Epithelial cell of proximal tubule (primary cell): ENCODE measurements at places on chromosomes 1 and 21. TPM values are rescaled to one million over a fixed set of nuclear protein-coding genes. Genes with fewer than 3 reads are reported as not detected.
A peak's percentile ranks its signal among the peaks of the same experiment; 100 is the strongest.

DNA sequence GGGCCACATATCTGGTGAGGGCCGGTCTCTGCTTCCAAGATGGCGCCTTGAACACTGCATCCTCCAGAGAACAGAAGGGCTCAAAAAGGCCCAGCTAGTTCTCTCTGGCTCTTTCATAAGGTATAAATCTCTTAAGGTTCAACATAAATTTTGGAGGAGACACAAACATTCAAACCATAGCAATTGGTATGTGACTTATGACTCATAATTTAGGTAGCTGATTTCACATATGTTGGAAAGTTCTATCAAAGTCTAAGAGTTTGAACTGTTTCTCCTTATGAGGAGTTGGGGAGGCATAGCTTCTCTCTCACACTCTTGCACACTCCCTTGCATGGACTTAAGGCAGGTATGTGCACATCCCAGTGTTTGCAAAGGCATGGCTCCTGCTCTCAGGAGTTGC, 5.1 kb upstream of the FYB2 start:
- no peak for DNase-seq

GRCh38 chr1:160801836-160802580, 6.0 kb downstream of the LY9 start:
- no peak for DNase-seq

DNA sequence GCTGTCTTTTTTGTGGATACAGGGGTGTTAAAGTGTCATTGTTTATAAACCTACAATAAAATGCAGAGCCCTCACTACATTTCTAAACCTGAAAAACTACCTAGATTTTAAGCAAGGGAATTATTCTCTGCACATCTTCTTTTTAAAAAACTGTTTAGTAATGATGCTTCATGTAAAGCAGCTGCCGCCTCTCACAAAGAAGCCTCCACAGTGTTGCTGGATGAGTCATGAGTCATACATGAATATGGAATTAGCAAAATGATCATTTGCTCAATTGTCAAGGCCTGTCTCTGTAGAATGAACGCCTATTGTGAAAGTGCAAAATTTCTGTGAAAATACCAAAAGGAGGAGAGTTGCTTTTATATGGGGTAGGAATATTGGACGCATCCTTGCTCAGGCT, 259.5 kb upstream of the CHRM3 start:
- no peak for DNase-seq

- DNase-seq = no peak
These were observed 116.8 kb downstream of the NME7 start for GRCh38 chr1:169250795-169251194.

- no peak for DNase-seq
These were observed 36.0 kb upstream of the IL19 start for GRCh38 chr1:206734499-206735142.

DNA sequence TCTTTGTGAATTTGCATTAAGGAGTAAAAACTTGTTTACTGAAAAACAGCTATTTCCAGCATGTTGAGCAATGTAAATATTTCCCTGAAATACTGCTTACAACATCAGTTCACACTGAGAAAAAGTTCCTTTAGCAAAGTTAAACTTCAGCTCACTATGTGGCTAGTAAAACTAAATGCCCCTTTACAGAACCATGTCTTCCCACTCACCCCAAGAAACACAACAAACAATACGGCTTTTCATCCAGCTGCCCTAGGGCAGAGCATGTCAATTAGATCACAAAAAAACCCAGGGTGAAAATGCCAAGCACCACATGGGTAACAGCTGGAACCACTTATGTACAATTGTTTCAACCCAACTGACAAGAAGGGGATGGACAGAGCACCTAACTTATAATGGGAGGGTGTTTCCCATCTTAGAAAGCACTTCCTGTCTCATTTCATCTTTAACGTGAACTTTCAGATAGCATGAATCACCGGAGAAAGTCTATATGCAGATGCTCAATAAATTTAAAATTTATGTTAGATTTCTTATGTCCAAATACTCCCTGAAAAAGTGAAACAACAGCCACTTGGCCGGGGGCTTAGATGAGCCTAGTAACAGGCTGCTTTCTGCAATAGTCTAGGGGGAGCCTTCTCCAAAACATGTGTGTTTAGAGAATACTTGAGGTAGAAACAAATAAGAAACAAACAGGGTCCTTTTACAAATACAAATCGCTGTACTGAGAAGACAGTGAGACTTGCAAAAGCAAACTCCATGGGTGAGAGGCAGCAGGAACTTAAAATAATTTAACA, 6.6 kb downstream of the NID1 start:
- DNase-seq = no peak

GRCh38 chr1:77762072-77762476, 2.4 kb upstream of the USP33 start:
- peak; percentile 40 for DNase-seq

GRCh38 chr1:109258481-109259466, 9.4 kb downstream of the CELSR2 start:
- DNase-seq = no peak

DNA sequence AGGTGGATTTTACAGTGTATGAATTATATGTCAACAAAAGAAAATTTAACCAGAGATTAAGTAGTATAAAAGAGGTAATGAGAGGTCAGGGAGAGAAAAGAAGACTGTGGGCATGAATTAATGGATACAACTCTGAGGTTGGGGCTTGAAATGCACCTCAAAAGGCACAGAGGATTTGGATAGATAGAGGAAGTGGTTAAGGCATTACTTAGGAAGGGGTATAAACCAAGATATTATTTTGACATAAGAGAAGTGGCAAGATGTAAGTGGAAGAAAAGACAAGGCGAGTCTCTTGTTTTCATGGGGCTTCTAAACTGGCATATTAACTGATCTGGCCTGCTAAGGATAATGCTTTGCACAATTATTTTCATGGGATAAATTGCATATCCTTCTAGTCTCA, 34.1 kb downstream of the RAP1A start:
- DNase-seq = no peak

- DNase-seq = no peak
These were observed at the start of gene TCEA3 for GRCh38 chr1:23424293-23425192. Gene TCEA3 (minus strand): TSS chr1:23424748. CDS start chr1:23424633, 115 bp downstream.

DNA sequence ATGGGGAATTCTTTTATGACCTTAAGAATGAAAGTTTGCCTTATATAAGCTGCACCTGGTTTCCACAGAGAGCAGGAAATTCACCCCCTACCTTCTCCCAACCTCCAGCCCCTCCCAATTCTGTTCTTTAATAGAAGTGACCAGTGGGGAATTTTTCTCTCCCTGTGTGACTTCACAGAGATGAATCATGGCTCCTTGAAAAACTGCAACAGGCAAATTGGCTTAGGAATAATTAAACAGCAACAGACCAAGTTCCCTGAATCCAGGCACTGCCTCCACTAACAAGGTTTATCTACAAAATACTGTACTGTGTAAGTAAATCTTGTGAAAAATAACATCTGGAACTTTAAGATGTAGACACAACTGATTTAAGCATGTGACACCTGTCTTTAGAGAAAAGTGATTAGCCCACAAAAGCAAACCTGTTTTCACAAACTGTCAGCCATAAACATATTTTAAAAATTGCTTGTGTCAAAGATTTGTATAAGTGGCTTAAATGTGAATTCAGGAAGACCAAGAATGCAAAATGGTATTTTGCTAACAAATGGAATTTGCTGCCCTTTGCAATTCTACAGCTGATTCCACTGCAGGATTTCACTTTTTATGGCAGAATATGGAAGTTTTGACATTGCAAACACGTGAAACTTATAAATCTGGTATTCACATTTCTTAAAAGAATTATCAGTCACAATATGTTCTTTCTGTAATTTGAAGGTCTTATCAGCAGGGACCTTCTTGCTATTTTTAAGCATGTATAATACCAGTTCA, 54.0 kb downstream of the ALG14 start:
- peak; percentile 69 for DNase-seq

DNA sequence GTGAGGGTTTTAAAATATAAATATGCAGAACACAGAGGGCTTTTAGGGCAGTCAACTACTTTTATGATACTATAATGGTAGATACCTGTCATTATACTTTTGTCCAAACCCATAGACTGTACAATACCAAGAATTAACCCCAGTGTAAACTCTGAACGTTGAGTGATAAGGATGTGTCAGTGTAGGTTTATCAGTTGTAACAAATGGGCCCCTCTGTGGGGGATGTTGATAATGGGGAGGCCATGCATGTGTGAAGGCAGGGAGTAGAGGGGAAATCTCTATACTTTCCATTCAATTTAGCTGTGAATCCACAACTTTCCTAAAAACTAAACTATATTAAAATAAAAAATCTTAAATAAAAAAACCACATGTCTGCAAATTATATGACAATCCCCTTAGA, 193.5 kb upstream of the CAMK1G start:
- DNase-seq = no peak

DNA sequence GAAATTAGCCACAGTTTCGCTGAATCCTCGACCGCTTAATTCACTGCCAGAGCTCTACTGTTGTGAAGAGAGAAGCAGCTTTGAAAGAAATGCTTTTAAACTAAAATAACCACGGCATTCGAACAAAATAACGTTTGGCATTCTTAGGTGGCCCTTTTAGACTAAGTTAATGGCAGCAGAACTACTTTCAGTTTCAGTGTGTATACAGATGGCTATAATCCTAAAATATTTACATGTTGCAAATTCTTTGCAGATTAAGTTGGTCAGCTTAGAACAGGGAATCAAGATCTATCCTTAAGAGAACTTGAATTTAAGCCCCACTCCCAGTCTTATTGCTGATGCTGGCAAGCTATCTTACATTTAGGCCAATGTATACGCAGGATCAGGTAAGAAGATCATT, 62.7 kb downstream of the ADSS2 start:
- no peak for DNase-seq

- no peak for DNase-seq
These were observed 34.2 kb downstream of the MATN1 start for GRCh38 chr1:30688920-30689794.

DNA sequence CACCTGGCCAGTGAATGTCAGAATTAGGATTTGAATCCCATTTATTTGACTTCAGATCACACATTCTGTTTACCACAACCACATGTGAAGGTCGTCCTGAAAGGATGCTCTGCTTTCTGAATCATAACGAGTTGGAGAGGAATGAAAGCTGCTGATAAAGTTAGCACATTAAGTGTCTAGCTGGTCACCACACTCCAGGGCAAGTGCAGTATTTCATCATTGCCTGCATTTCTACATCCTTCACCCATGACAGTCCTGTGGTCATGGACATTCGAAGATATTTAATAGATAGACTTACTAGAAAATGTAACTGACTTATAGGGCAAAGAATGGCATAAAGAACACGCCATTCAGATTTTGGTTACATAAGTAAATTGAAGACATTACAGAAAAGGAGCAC, 52.7 kb upstream of the ST6GALNAC3 start:
- DNase-seq = no peak

DNA sequence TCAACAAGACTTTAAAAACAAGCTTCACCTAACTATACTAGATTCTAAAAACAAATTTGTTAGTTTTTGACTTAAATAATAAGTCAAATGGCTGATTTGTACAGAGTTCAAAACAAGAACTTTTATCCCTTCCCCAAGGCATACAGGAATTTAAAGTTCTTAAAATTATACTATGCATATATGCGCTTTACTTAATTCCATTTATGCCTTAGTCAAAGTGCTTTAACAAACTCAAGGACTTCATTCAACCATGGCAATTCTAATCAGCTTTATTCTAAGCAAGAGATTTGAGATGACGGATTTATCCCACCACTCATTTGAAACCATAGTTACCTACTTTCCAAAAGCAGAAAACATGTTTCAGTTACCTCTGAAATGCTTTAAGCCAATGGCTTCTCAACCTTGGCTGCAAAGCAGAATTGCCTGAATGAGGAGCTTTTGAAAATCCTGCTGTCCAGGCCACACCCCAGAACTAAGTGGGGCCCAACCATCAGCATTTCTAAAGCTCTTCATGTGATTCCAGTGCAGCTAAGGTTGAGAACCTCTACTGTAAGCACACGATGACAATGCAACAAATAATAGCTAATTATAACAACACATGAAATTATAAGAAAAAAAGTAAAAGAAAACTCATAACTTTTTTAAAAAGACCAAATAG, 44.6 kb downstream of the TTLL7 start:
- DNase-seq = no peak

DNA sequence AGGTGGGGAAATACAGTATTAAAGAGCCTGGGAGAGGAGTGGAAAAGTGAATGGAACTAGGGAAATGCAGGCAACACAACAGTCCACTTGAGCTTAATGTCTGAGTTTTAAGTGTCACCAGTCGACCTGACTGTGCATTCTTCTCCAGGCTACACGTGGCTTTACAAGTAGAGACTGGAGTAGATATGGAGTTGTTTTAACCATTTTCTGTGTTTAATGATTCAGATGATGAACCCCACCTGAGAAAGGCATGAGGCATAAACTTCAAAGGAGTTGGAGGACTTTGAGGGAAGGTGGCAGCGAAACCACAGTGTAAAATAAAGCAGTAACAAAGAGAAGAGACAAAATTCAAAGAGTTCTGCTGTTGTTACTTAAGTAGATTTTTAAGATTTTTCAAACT, 12.6 kb downstream of the FUBP1 start:
- DNase-seq = no peak

GRCh38 chr1:97377432-97378034, 543.3 kb downstream of the DPYD start:
- no peak for DNase-seq

- DNase-seq = no peak
These were observed 72.8 kb upstream of the BCL10 start for GRCh38 chr1:85349224-85349623.

GRCh38 chr21:41432562-41433460, 6.8 kb downstream of the MX1 start:
- DNase-seq = no peak

DNA sequence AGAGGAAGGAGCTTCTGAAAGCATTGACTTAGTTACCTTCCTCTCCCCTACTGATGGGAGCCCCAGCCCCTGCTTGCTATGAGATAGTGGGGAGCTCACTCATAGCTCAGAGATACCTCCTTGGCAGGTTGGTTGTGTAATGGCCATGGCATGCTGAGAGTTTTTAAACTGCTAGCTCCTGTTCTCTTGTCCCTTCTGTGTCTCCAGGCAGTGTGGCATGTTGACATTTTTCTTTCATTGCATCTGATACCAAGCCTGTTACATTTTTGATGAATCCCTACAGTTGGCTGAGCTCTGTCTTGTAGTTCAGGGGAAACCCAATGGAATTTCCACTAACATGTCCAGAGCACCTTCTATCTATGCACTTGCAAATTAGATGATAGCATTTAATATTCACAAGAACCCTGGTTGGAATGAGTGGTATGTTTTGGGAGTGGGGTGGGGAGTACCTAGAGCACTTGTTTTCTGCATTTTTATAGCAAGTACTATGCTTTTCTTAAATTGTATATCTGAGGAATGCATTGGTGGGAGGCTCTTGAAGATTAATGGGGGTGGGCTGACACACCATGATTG, 39.1 kb upstream of the EFCAB14 start:
- no peak for DNase-seq

Gene PIGP
- 7.7 and 13.5 TPM in 2 replicates for total RNA-seq

Gene ADAMTSL4
- total RNA-seq = 0.80 and 7.3 TPM in 2 replicates

Gene MFAP2
- 42.2 and 53.2 TPM in 2 replicates for total RNA-seq

Gene USP33
- 41.1 and 44.1 TPM in 2 replicates for total RNA-seq

Gene VCAM1
- total RNA-seq = 14.0 and 49.2 TPM in 2 replicates

Gene PTGER3
- 0.51 and 0.75 TPM in 2 replicates for total RNA-seq

Gene STXBP3
- total RNA-seq = 24.3 and 36.7 TPM in 2 replicates

Gene VWA5B1
- total RNA-seq = not detected in 2 replicates

Gene SGIP1
- 6.9 and 8.3 TPM in 2 replicates for total RNA-seq

Gene CZIB
- total RNA-seq = 52.2 and 60.8 TPM in 2 replicates

Gene ZNF687
- 14.0 and 16.9 TPM in 2 replicates for total RNA-seq

Gene VASH2
- 0.63 and 3.3 TPM in 2 replicates for total RNA-seq

Gene TBX19
- 0.29 and 1.3 TPM in 2 replicates for total RNA-seq

Gene GJC2
- 0.14 and 0.69 TPM in 2 replicates for total RNA-seq

Gene KLHDC7A
- 0.98 and 1.6 TPM in 2 replicates for total RNA-seq

Gene OR10Z1
- total RNA-seq = not detected in 2 replicates

Gene ACOT11
- total RNA-seq = 0.86 and 1.3 TPM in 2 replicates

Gene CD247
- not detected in 2 replicates for total RNA-seq

Gene LCE2C
- total RNA-seq = not detected in 2 replicates

Gene EVA1C
- total RNA-seq = 0.29 and 0.92 TPM in 2 replicates

Gene SCMH1
- 16.7 and 25.5 TPM in 2 replicates for total RNA-seq
